ENCODE measurements at places on chromosomes 11 and 22.
A peak's percentile ranks its signal among the peaks of the same experiment; 100 is the strongest.

GRCh38 chr11:128775468-128775867 is 81.6 kb downstream of the FLI1 start:
- no peak for DNase-seq

GRCh38 chr11:67197606-67198005 is 68.7 kb upstream of the GRK2 start:
- no peak for DNase-seq

- DNase-seq = no peak
Observed at GRCh38 chr11:86179646-86180064, 64.9 kb upstream of the EED start.

DNA sequence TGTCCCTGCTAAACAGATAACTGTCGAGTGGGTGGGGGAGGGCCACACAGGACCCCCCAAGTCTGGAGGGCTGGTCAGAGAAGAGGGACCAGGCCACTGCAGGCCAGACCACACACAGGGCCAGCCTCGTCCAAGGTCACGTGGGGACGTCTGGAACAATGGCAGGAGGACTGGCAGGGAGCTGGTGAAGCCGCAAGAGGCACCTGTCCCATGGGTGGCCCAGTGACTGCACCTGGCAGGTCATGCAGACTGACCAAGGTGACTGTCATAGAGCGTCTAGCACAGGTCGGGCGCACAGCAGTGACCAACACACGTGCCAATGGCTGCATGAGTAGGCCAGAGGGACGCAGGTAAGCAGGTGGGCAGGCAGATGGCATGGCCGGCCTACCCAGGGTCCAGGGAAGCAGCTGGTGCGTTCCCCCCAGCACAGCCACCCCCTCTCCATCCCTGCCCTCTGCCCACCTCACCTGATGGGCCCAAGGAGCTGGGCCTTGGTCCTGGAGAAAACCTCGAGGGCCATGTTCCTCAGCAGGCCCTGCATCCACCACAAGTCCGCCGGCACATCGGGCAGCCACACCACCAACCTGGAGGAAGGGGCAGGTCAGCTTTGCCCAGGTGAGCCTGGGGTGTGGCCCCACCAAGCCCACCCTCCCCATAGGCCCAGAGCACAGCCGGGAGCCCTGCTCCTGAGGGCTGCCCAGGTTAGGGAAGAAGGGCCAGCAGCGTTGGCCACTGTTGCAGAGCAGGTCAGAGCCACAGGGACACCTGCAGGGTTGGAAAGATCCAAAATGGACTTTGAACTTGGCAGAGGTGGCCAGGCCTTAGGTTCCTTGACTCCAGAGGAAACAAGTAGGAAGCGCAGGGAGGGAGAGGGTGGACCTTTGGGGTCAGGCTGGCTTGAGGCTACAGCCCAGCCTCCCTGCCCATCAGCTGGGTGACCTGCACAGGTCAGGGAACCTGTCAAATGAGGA is 10.4 kb downstream of the PNPLA5 start:
- no peak for DNase-seq

- DNase-seq = no peak
Observed at GRCh38 chr11:6541356-6541755, 44.3 kb downstream of the DNHD1 start.

- DNase-seq = no peak
Observed at GRCh38 chr11:119472856-119473222, 49.9 kb upstream of the THY1 start.

- no peak for DNase-seq
Observed at GRCh38 chr11:78149646-78150045, 10.2 kb upstream of the ALG8 start.

DNA sequence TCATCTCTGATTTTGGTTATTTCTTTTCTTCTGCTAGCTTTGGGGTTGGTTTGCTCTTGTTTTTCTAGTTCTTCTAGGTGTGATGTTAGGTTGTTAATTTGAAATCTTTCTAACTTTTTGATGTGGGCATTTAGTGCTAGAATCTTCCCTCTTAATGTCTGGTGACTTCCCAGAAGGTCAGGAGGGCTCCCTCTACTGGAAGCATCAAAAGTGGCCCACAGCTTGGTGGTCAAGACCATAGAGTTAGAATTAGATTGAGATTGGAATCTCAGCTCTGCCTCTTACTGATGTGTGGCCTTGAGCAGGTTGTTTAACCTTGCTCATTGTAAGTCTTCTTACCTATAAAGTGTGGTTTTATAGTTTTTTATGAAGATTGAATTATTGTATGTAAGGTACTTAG is 99.3 kb downstream of the FDX1 start:
- DNase-seq = no peak

DNA sequence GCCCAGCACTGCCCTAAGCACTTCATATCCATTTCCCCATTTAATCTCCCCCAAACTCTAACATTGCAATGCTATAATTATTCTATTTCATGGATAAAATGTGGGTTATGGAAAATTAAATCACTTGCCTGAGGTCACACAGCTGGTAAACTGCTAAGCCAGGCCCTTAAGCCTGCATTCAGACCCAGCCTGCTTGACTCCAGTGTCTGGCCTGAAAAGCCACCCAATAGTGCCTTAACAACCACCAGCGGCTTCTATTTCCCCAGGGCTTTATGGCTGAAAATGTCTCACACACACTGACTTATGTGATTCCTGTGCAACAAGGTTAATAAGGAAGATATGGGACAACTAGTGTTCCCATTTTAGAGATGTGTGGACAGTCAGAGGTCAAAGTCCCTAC is 178.5 kb upstream of the SNX19 start:
- no peak for DNase-seq

- DNase-seq = no peak
Observed at GRCh38 chr11:110858547-110858921, 146.3 kb upstream of the ARHGAP20 start.

DNA sequence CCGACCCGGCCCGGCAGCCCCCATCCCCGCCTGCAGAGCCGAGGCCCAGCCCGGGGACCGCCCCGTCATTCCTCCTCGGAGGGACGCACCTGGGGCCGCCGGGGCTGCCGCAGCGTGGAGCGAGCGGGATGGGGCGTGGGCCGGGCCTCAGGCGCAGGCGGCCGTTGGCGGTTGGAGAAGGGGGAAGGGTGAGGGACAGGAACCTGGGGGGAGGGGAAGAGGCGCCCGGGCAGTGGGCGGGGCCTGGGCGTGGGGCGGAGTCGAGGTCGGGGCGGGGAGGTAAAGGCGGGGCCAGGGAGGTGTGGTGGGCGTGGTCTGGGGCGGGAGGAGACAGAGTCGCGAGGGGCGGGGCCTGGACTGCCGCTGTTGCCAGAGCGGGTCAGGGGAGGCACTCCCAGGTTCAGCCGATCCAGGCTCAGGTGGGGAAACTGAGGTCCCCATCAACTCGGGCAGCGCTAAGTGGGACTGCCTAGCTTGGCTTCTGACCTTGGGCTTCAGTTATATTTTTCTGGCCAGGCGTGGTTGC is at the start of gene TESMIN:
TSS of gene TESMIN (minus strand) at position 190 of the 526 bp plus-strand sequence. CDS start 860 bp downstream, outside the sequence.
- peak; percentile 96 for DNase-seq

- no peak for DNase-seq
Observed at GRCh38 chr11:118896921-118897591, 13.4 kb downstream of the CXCR5 start.

GRCh38 chr11:122430490-122430889 is 225.0 kb upstream of the UBASH3B start:
- DNase-seq = peak; percentile 70

DNA sequence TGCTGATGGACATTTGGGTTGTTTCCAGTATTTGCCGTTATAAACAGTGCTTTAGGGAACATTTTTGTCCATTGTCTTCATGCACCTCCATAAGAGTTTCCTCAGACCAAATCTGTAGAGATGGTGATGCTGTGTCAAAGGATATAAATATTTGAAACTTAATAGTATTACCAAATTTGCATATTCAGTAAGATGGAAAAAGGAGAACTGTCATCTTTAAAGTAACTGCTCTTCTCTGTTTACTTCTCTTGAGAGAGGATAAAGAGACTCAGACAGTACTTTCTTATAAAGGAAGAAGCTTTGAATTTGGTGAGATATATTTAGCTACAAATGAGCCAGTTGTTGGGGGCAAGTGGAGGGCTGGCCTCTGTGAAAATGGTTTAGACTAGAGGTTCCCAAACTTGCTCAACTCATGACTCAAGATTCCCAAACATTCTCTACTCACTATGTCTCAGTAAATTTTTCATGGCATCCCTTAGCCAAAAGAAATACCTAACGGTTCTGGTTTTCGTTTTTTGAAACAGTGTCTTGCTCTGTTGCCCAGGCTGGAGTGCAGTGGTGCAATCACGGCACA is 26.2 kb downstream of the SHISA8 start:
- DNase-seq = no peak

GRCh38 chr11:17221968-17222367 is 14.2 kb upstream of the PIK3C2A start:
- DNase-seq = no peak

GRCh38 chr11:64341429-64341828 is 1.4 kb downstream of the CCDC88B start:
- DNase-seq = no peak

GRCh38 chr11:34653851-34654482 is 33.1 kb downstream of the EHF start:
- DNase-seq = peak; percentile 75

GRCh38 chr11:88849368-88849767 is 216.4 kb downstream of the GRM5 start:
- DNase-seq = no peak

DNA sequence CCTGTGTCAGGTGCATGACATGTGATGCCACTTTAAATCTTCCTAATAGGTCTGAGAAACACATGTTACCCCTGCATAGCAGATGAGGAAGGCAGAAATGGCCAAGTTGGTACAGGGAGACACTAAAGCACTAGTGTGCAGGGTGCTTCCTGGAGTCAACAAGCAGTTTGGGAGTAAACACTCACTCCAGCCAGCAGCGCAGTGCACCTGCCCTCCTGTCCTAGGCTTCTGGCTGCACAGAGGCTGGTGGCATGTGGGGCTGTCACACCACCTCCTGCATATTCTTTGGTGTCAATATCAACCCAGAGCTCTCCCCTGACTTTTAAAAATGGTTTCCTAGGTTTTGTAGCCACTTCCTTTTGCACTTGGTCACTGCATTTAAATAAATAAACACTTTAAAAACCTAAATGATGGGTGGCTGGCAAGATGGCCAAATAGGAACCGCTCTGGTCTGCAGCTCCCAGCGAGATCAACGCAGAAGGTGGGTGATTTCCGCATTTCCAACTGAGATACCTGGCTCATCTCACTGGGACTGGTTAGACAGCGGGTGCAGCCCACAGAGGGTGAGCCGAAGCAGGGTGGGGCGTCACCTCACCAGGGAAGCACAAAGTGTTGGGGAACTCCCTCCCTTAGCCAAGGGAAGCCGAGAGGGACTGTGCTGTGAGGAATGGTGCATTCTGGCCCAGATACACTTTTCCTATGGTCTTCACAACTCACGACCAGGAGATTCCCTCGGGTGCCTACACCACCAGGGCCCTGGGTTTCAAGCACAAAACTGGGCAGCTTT is 33.5 kb downstream of the GAB4 start:
- DNase-seq = no peak

DNA sequence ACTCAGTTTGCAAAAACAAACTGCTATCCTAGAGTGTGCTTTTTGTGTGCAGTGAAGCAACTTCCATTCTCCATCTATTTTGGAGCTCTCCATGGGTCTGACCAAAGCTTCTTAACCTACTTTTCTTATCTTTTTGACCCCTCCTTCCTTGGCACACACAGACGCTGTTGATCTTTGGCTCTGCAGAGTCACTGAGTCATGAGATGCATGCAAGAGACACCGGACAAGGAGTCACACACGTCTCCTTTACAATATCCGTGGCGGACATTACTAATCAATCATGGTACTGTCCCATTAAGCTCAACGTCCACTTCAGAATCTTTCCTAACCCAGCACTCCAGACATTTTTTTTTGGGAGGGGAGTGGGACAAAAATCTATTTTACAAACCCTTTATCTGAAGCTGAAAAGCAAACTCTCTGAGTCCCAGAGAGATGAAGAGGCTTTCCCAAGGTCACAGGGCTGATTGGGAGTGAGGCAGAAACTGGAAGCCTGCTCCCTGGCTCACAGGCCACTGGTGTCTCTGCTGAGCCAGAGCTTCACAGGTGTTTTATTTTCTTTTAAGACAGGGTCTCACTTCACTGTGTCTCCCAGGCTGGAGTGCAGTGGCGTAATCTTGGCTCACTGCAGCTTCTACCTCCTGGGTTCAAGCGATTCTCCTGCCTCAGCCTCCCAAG is 165.8 kb upstream of the SYT13 start:
- DNase-seq = no peak

DNA sequence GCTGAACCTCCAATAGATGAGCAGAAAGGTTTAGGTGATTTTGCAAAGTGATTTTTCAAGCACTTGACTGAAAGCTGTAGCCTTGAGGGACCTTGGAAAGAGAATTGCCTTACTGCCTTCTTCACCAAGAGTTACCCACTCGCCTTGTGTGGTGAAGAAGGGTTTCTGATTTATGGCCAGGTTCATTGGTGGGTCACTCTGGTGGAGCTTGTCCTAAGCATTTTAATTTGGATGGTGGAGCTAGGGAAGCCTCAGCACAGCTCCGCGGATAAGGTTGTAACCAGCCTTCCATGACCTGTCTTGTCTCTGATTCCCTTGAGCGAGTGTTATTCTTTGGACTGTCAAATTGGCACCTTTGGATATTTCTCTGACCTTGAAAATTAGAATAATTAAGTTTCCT is 226.4 kb downstream of the FAT3 start:
- no peak for DNase-seq

DNA sequence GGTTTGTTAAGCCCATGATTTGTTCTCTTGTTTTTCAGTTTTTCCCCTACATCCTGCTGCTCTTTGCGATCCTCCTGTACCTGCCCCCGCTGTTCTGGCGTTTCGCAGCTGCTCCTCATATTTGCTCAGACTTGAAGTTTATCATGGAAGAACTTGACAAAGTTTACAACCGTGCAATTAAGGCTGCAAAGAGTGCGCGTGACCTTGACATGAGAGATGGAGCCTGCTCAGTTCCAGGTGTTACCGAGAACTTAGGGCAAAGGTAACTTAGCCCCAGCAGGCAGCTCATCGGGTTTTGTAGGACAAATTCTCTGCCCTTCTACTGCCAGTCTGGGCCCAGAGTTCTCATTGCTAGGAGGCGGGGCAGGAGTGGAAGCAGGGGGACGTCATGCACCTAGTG is 49.7 kb downstream of the PANX1 start:
- DNase-seq = no peak

- DNase-seq = no peak
Observed at GRCh38 chr11:69212798-69213110, 57.0 kb downstream of the SMIM38 start.

DNA sequence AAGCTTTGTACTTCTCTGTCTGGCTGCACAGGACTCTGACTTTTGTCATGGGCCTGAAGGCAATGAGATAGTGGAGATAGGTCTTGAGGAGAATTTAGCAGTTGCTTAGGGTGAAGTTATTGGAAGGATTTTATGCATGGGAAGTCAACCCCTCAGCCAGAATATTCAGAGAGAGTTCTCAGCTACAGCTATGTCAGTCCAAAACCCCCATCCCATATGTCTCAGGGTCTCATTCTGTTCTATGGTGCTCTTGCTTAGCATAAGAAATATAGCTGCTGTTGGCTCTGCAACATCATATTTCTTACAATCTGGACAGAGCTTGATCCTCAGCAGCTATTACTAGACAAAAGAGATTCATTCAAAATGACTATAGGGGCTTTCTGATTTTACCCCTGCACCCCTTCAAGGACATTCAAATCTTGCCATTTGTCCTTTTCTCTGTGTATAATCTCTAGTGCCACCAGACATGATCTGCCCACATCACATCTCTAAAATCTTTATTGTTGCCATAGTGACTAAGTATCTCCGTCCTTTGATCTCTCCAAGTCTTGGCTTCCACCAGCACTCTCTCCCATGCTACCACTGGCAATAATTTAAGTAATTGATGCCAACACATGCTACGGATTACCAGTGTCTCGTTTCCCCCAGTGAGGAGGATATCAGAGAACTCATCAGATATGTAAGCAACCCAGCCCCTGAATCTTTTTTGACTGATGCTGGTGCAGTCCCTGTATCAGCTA is 327.1 kb upstream of the ISX start:
- DNase-seq = no peak
